Stimulated activated CD8-positive, alpha-beta memory T cell treated with anti-CD3 and anti-CD28 coated beads, Interleukin-7, amount 100 ng/mL, for 1 hour (primary cell): ENCODE measurements at places on chromosomes 12 and 14.

DNA sequence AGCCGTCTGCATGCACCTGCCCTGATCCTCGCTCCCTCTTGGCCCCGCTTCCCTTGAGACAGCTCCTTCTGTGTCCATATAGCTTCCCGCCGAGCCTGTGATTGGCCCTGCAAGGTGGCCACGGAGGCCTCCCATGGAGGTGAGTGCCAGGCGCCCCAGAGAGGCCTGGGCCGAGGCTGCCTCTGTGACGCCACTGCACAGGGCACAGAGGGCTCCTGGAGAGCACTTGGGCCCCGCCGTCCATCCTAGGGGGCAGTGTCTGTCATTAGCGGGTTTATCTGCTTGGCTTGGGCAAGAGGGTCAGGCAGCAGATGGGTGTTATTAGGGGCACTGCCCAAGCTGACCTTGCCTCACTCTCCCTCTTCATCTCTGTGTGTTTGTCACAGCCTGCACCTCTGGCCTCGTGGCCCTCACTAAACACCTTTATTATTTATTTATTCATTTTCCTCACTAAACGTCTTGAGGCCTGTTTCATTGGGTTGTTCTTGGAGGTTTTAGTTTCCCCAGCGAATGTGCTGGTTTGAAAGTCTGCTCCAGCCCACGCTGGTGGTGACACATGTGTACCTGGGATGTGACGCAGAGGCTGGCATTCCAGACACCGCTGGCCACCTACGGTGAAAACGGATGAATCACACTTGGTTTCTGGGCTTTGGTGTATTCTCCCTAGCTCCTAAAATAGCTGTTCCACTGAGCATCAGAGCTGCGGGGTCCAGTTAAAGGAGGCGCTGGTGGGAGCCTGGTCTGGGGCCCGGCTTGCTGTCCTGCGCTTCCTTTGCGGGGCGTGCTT lies 5.9 kb downstream of the ZFYVE21 start:
- DNase-seq, result no peak

- no peak for DNase-seq
Observed at GRCh38 chr14:104883681-104884361, 18.8 kb downstream of the CEP170B start.

DNA sequence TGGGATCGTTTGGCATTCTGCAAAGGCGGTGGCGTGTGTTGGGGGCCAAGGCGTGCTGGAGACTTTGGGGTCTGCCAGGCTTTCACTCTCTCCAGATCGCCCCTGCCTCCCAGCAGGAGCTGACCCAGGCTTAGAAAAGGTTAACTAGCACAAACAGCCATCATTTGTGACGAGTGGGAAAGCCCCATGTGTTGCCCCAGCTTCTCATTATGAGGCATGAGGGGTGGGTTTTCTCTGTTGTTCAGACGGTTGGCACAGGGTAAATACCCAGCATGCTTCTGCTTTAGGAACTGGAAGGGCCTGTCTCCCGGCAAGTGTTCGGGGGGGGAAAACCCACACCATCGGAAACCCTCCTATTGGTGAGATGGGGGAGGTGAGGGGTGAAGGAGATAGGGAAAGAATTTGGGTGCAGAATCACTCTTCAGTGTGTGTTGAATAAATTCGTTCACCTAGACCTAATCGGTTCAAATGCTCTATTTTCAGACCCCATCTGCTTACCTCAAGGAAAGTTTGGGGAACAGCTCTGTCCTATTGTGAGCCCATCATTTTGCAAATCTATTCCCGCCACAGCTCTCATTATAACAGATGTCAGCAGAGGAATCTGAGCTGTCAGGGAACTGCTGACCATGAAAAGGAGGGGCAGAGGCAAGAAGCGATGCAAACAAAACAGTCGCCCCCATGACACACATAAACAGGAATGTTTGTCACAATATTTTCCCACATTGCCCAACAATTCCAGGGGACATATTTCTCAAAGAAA lies 34.7 kb upstream of the C12orf42 start:
- DNase-seq, result no peak

- no peak for DNase-seq
Observed at GRCh38 chr12:4238577-4238976, 35.0 kb upstream of the CCND2 start.

DNA sequence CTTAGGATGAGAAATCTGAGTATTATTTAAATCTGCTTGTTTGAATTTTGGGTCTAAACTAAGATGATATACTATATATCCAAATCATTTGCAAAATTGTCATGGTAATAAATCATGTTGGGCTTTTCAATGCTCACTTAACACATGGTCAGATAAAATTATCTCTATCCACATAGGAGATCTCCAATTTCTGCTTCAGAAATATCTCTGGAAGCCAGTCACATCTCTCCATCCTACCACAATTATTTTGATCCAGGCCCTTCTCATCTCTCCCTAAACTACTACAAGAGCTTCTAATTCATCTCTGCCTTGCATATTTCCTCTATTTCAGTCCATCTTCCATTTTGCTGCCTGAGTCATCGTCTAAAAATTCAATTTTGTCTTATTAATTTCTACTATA lies 3.8 kb downstream of the DCN start:
- no peak for DNase-seq

DNA sequence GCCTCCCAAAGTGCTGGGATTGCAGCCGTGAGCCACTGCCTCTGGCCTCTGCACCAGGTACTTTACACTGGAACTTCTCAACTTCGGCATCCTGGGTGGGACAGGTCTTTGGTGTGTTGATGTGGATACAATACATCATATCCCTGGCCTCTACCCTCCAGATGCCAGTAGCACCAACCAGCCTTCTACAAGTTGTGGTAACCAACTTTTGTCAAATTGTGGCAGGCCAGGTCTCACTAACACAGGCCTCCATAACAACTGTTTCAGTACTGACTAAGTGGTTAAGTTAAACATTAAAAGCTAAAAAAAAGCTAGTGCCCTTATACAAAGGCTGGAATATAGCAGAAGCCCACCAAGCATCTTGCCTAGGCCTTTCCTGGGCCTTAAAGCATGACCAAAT lies 232.9 kb downstream of the PCNX1 start:
- no peak for DNase-seq

DNA sequence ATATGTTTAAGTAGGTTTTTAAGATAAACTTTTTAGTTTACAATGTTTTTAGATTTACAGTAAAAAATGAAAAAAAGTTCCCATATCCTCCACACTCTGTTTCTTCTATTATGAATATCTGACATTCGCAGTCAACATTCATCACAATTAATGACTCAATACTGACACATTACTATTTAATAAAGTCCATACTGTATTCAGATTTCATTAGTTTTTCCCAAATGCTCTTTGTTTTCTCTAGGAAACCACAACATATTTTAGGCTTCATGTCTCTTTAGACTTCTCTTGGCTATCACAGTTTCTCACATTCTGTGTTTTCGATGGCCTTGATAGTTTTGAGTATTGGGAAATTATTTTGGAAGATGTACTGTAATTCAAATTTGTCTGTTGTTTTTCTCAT lies 399.8 kb downstream of the SLC6A15 start:
- no peak for DNase-seq

DNA sequence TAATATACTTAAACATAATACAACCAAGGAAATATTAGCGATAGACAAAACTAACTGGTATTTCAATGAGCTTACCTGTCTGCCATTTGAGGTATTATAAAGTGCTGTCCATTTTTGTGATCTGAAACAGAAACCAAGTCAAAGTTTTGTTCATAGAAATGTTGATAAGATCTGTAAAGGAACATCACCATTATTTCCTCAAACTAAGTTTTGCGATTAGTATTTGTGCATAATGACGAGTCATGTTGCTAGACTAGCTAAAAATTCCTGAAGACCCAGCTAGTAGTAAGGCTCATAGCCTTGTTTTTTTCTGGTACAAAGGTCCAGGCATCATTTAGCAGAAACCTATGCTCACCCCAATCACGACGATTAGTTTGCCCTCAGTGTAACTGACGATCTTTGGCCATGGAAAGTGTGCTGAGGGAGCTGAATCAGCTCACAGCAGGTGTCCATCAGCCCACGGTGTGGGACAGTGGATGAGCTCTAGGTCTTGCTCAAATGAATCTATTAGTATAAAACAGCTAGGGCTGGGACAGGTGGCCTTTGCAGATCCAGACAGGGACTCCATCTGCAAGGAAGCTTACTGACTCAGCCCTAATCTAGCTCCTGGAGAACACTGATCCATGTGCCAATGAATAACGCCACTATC lies 28.7 kb downstream of the GIT2 start:
- DNase-seq, result no peak

DNA sequence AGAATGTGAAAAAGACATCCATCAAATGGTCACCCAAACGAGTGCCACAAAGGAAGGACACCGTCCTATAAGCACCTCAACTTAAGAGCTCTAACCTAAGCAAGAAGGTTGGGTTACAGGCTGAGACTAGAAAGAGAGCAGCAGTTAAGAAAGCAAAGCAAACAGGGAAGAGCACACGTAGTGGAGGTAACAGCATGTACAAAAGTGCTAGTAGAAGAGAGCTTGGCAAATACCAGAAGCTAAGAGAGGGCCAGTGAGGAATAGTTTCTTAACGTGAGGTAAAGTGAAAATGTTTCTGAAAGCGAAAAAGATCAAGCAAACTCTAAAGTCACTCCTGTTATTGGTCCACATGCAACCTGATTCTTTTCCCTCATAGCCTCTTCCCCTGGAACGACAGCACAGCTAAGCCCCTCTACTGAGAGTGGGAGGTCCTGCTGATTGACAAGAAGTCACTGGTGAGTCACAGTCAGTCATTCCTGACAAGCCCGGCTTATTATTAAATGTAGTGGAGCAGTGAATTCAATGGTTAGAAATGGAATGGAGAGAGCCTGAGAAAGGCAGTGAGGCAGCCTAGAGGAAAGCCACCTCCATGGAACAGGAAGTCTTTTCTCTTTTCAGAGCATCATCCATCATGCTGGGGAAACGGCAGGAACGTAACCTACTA lies 204.4 kb downstream of the SLC25A21 start:
- DNase-seq, result no peak

DNA sequence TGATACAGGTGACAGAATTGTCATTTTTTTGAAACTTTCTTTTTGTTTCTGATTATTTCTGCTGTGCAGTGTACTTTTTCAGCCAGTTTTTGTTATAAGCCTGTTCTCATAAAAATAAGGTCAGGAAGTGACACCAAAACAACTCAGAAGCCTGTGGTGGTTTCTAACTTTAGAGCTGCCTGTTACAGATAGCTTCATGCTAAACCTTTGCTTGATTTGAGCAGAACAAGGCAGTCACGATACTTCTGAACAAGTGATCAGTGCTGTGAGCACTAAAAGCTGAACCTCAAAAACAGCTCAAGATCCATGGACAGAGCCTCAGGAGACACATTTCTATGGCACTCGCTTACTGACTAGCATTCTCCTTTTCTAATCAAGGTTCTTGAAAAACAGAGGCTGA lies 82.0 kb downstream of the PRKCH start:
- no peak for DNase-seq

GRCh38 chr14:86574778-86575129 lies 1044.8 kb downstream of the FLRT2 start:
- no peak for DNase-seq

GRCh38 chr12:97763113-97763512 lies 300.5 kb downstream of the RMST start:
- DNase-seq, result no peak

DNA sequence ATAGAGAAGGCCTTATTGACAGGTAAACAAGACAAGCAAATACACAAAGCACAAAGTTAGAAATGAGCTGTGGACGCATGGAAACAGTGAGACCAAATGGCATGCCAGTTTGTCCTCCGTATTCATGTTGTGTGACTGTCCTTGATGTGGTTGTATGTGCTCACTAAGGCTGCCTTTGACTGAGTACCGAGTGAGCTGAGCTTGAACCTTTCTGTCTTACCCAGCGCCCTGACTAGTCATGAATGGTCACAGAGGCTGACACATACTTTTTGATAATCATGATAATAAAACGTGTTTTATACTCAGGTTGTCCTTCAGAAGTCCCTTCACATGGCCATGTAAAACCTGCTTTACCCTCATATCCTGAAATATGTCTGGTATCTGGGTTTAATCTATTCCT lies 553 bp upstream of the CATSPERB start:
- DNase-seq, result no peak

DNA sequence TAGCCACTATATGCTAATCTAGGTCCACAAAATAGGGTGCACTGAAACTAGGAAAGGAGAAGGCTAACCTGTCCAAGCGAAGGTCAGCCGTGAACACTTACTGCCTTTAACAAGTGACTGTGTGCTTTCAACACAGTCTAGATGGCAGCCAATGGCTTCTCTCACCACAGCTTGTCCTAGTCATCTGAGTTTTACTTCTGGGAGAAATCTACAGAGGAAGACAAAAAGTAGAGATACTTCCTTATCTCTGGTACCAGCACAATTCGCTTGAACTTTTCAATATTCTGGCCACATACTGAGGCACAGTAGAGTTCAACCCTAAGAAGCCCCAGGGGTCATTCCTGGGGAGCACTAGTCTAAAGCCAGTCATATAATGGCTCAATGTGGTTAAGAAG lies 176.9 kb downstream of the BTG1 start:
- DNase-seq, result no peak

DNA sequence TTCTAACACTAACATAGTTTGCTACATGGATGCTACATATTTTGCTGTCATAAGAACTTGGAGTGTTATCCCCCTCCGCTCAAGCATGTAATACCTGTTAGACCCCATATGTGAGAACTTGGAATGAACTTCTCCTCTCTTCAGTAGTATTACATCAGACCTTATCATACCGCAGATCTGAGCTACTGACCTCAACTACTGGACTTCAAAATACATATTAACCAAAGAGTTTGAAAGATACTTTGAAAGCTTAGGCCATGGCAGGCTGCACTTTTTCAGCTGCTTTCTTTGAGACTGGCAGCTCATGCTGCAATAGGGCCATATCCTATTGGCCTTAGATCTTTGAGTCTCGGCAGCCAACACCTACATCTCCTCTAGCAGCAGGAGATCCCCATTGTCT lies 74.8 kb downstream of the EEA1 start:
- DNase-seq, result no peak

GRCh38 chr12:68813242-68813593 lies 5.2 kb downstream of the MDM2 start:
- DNase-seq, result no peak

DNA sequence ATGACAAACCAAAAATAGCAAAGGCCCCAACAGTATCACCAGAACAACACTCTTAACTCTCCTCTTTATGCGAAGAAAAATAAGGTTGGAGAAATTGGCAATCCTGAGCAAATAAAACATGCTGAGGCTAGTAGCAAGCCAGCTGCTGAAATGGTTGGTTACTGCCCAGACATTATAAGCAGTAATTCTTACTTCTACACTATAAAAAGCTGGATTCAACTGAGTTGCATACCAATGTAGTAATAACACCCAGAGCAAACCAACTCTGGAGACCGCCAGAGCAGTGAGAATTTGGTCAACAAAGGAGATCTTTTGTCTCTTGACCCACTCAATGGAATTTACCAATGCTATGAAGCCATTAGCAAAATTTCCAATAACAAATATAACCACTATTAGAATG lies 628 bp downstream of the TAS2R30 start:
- DNase-seq, result no peak

DNA sequence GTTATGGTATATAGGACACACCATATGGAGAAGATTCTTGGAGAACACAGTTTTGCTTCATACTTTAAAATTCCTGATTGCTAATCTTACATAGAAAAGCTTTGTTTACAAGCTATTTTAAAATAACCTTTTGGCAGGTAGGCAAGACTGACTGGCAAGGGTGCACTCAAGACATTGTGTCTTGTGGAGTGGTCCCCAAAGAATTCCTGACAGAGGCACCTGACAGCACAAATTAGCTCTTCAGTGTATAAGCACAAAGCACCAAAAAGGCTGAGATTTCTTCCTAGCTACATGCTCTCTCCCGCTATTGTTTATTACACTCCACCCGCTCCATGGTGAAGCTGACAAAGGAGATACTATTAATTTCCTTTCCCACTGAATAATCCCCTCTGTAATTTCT lies 139.4 kb downstream of the MON2 start:
- no peak for DNase-seq
